Pancreas (tissue), 10 donors: ENCODE measurements at places on chromosomes 11 and 22. TPM values are rescaled to one million over a fixed set of nuclear protein-coding genes. Genes with fewer than 3 reads are reported as not detected.

FOLR2 gene
- 1.3 TPM for polyA plus RNA-seq

IFT27 gene
- polyA plus RNA-seq = 21.9 TPM

OR4D10 gene
- polyA plus RNA-seq = not detected

ACR gene
- 0.34 TPM for polyA plus RNA-seq

TMEM218 gene
- 11.4 TPM for polyA plus RNA-seq

WNT11 gene
- 30.5 TPM for polyA plus RNA-seq

BDNF gene
- polyA plus RNA-seq = 0.15 TPM

BBOX1 gene
- 0.23 TPM for polyA plus RNA-seq

RIMBP3C gene
- polyA plus RNA-seq = 0.12 TPM

MAJIN gene
- polyA plus RNA-seq = 0.19 TPM

PTPRJ gene
- 8.9 TPM for polyA plus RNA-seq

DRD2 gene
- 0.19 TPM for polyA plus RNA-seq

TMPRSS5 gene
- 1.1 TPM for polyA plus RNA-seq

MMP8 gene
- 0.08 TPM for polyA plus RNA-seq

IGF2 gene
- 26.9 TPM for polyA plus RNA-seq

SLC22A8 gene
- not detected for polyA plus RNA-seq

FXYD2 gene
- polyA plus RNA-seq = 2,509 TPM

B3GAT1 gene
- 1.3 TPM for polyA plus RNA-seq

SCGB2A2 gene
- not detected for polyA plus RNA-seq

UBQLN3 gene
- not detected for polyA plus RNA-seq

C1QTNF5 gene
- polyA plus RNA-seq = 27.9 TPM

DEFB131B gene
- polyA plus RNA-seq = not detected

SCT gene
- polyA plus RNA-seq = not detected

PTDSS2 gene
- polyA plus RNA-seq = 44.7 TPM
